ENCODE measurements at places on chromosomes 6 and 20.

DNA sequence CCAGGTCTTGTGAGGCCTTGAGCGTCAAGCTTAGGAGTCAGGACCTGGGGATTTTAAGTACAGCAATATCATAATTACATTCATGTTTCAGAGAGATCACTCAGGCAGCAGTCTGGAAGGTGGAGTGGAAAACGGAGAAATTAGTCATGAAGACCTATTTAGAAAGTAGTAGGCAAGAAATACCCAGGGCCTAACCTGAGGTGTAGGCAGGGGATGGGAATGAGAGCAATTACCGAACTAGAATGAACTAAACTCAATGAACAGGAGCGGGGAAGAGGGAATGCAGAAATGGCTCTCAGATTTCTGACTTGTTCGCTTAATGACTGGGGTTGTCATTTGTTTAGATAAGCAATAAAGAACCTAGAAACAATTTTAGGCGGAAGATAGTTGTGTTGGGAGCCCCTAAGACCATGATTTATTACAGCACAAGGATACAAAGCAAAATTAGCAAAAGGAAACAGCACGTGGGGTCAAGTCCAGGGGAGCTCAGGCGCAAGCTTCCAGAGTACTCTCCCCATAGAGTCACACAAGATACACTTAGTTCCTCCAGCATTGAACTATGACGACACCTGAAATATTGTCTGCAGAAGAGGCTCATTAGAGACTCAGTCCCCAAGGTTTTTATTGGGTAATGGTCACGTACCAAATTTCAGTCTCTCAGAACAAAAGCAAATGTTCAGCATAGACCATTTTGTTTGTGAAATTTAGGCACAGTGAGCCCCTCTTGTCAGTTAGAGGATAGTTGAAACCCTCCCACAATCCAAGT lies 178.8 kb upstream of the AKAP12 start:
- DNase-seq, result no peak

DNA sequence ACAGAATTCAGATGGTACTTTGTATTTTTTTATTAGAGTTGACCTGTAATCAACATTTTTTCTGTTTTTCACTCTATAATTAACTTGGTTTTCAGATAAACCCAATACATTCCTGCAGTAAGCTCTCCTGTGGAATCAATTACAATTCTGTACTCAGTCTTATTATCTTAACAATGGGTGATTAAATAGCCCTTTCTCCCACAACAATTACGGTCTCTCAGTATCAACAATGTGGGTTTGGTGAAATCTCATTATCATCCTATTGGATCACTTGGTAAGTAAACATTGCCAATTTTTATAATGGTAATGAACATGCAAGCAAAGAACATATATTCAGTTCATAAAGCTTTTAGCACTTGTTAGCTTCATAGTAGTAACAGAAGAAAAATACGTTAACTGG lies 438.9 kb upstream of the EPHA7 start:
- no peak for DNase-seq

DNA sequence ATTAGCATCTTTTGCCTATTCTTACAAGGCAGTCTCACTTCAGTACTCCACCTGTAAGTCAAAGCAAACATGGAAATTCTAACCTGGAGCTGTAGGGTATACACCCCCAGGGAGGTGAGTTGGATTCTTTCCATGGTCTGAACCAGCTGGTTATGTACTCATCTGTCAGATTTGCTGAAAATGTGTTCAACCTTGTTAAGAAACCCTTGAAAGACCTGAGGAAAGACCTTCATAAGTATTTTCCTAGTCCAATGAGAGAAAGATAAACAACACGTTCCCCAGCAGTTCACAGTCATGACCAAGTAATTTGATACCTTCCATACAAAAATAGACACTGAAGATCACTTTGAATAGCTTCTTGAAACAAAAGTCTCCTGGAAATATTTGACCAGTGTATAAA lies 42.5 kb downstream of the ID4 start:
- no peak for DNase-seq

- DNase-seq, result no peak
These were observed 35.0 kb upstream of the TRAM2 start for GRCh38 chr6:52611833-52612232.

DNA sequence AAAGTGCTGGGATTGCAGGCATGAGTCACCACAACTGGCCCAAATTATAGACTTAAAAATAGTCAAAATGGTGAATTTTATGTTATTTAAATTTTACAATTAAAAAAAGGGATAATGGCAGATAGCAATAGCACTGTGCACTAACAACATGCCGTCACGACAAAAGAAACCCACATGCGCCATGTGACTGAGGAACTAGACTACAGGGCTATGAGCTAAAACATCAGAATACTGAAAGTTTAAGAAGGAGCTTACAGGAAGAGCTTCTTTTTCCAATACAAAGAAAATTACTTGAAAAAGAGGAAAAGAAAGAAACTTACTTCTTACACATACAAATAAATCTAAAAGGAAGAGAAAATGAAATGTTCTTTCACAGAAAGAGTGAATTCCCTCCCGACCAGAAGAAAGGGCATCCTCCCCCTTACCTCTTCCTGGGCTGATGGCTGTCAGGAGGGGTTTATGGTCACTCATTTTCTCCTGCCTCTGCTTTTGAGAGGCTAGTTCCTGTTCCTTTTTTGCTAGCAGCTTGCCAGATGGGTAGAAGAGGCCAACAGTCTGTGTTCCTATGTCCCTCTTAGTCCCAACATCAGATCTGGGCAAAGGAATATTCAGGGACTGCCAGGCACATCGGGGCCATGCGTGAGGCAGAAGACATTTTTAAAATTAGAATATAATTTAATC lies 54.5 kb downstream of the DZANK1 start:
- DNase-seq, result no peak

- DNase-seq, result no peak
These were observed 294.2 kb upstream of the RSPO3 start for GRCh38 chr6:126824226-126824625.

- no peak for DNase-seq
These were observed 8.8 kb downstream of the ASF1A start for GRCh38 chr6:118902726-118903125.

DNA sequence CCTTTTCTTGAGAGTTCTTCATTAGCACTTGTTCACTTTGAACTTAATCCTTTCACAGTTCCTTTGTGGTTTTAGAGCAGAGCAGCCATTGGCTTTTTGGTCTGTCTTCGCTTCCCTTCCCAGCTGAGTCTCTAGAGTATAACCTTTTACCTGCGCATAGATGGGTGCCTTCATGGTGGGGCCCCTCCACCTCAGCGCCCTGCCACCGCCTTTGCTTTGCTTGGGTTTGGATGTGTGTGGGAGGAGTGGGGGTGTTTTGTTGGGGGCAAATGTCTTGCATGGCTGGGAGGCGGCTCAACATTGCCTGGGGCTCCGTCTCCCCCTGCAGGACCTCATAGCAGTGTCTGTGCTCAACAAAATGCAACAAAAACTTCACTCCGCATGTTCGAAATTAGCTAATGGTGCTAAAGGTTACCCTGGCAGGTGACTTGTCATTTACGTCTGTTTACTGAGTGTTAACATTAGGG lies 11.9 kb downstream of the PYGB start:
- no peak for DNase-seq

GRCh38 chr6:43687437-43688347 lies at the start of gene MRPS18A:
TSS of gene MRPS18A (minus strand) at chr6:43687791. CDS start at chr6:43687779, 12 bp downstream.
- no peak for DNase-seq

GRCh38 chr6:105199711-105200110 lies 19.9 kb upstream of the POPDC3 start:
- no peak for DNase-seq

DNA sequence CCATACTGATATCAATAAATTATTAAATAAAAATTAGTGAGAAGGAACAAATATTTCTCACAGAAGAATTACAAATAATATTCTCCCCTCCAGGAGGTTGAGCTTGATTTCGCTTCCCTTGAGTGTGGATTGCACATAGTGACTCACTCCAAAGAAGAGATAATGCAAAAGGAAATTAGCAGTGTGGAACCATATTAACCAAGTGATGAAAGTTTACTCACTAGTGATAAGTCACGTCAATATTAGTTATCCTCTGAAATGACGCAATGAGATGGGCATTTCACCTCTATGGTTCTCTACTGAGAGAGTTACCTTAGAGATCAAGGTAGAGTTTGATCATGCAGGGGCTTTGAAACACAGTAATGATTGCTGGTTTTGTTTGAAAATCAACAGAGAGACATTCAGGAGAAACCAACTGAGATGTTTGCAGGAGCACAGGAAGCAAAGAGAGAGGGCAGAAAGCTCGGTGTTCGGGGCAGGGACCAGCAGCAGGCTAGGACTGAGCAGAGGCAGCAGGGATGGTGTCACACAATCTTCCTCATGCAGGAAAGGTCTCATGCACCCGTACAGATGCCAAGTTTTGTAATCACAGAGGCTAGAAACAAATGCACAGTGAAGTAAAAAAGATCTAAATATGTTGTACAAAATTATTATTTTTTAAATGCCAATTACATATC lies 634.5 kb downstream of the QKI start:
- no peak for DNase-seq

DNA sequence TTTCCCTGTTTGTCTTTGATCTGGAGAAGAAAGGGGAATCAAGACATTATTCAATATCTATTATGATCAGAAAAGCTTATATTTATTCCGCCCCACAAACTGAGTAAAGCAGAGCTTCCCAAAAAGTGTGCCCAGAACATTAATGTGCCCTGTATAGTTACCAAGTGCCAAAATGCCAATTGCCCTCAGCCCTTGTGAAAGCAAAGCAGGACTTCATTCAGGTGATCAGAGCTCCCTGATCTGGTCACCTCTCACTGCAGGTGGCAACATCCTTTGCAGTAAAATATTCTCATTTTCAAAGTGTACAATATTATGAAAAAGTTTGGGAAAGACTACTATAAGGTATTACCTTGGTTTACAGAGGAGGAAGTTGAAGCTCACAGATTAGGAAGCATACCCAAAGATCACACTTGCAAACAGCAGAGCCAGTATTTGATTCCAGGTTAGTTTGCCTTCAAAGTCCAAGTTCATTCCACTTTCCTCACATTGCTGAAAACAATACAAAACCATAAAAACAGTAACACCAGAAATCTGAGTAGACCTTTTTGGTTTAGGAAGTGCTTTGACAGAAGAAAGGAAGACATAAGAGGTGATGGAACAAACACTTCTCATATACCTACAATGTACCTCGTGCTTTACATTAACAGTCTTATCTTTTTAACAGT lies 19.6 kb upstream of the GCLC start:
- no peak for DNase-seq

DNA sequence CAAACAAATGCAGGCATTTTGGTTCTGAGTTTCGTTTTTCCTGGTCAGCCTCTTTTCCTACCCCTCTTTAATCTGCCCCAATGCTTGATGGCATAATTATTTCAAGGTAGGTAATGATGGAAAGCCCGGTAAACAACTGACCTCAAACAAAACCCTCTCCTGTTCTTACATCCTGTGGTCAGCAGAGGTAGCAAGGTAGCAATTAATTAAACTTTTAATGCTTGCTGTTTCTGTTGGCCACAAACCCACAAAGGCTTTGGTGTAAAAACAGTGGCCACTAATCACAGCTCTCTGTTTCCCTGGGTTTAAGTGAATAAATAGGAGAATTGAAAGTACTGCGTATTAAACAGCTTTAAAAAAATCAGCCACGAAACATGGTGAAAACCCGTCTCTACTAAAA lies 261.5 kb upstream of the SOX4 start:
- DNase-seq, result no peak

All from forelimb muscle (tissue), 1 donor.